ENCODE measurements at places on chromosomes 4 and X.

GRCh38 chr4:152360045-152360410, 175.9 kb downstream of the FBXW7 start:
- no peak for DNase-seq

DNA sequence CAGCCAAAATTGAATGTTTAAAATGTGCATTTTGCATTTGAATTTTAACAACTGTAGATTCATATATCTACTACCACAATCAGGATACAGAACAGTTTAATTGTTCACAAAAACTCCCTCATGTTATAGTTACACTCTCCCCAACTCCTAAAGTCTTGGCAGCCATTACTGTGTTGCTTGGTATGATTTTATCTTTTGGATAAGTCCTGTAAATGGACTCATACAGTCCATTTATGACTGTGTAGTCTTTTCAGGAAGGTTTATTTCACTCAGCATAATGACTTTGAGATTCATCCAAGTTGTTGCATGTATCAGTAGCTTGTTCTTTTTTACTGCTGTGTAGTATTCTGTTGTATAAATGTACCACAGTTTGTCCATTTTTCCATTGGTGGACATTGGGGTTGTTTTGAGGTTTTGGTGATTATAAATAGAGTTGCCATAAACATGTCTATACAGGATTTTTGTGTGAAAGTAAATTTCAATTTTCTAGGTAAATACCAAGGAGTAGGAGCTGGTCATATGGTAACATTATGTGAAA, 9.9 kb downstream of the FAM193A start:
- DNase-seq = no peak

DNA sequence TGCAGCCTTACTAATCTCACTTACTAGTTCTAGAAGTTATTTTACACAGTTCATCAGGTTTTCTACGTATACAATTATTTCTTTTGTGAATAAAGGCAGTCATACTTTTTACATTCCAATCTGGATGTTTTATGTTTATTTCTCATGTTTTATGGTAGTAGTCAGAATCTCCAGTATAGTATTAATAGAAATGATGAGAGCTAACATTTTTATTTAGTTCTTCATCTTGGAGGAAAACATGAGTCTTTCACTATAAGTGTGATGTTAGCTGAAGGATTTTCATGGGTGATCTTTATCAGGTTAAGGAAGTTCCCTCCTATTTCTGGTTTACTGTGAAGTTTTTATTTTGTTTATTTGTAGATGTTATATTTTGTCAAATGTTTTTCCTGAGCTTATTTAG, 256.1 kb upstream of the GIMD1 start:
- DNase-seq = no peak

DNA sequence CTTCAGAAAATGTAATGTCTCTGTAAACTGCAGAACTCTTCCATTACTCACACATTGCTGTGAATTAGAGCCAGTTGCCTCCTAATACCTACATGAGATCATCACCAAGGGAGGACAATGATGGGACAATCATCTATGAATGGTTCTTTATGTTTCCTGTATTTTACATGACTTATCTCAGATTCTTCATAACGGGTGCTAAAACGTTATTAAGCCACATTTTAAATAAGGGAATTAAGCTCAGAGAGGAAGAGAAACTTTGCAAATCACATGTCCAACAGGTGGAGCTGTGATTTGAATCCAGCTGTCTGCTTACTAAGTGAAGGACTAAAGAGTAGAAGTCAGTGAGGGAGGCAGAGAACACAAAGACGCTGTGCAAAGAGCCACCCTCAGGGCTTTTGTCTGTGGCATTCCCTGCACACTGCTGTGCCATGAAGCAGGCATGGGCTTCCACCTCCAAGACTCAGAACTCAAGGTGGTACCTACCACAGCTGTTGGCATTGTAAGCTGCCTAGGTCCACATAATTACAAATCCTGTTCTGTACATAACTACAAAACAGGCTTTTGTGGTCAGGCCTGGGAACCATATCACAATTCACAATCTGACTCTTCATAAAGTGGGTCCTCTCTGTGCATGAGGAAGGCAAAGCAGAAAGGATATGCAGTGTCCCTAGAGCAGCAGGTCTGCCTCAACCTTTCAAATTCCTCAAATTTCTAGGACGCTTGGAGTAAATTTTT, 12.8 kb downstream of the TBC1D9 start:
- DNase-seq = no peak

- DNase-seq = no peak
These were observed 323.6 kb downstream of the NR3C2 start for GRCh38 chr4:148118633-148119032.

DNA sequence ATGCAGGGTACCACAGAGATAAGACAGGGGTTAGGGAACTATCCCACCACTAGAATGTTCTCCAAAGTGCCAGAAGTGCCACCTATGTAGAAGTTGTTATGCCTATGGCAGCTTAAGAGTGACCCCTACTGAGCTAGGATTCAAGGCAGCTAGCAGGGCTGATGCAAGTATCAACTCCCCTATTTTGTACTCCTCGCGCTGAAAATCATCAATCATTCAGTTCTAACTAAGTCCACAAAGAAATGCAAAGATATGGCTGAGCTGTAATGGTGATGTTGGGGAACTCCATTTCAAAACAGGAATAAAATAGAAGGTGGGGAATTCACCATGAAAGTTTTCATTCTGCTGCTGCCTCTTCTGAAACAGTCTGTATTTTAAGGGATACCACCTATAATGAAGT, 13.8 kb downstream of the ACSL4 start:
- no peak for DNase-seq

GRCh38 chr4:110917835-110918234, 295.0 kb upstream of the PITX2 start:
- no peak for DNase-seq

Measured in epithelial cell of prostate (primary cell).